T-helper 17 cell (primary cell): ENCODE measurements at places on chromosomes 5 and 9.

GRCh38 chr5:39055027-39055767 is 19.0 kb downstream of the RICTOR start:
- H3K4me3 ChIP-seq = peak overlapping the region; percentile 45
- no peaks in the 10 kb centered on the region for H3K27me3 ChIP-seq
- peak overlapping the region; percentile 60 for H3K27ac ChIP-seq

DNA sequence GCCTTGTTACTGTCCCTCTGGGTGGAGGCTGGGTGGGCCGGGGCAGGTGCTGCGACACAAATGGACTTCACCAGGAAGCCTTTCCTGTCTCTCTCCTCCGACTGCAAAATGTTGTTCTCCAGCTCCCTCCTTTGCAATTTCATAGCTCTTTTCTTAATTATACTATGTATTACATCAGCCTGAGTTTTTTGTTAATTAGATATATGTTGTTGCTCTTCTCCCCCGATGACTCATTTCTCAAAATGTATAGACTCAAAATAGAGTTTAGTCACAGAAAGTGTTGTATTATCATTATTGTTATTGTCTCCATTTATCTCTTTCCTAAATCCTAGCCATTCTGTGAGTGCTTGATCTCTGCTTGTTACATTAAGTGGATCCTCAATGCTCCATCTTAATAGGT is 122.4 kb upstream of the OSMR start:
- H3K27ac ChIP-seq = no peak overlapping the region
- H3K36me3 ChIP-seq = no peaks in the 10 kb centered on the region
- no peaks in the 10 kb centered on the region for H3K4me1 ChIP-seq
- peaks cover 28% of the 10 kb centered on the region for H3K27me3 ChIP-seq

GRCh38 chr9:2116073-2116472 is 100.9 kb downstream of the SMARCA2 start:
- no peak for DNase-seq
- H3K36me3 ChIP-seq = no peaks in the 10 kb centered on the region
- H3K4me1 ChIP-seq = no peaks in the 10 kb centered on the region
- no peak overlapping the region for H3K4me3 ChIP-seq
- H3K27me3 ChIP-seq = no peaks in the 10 kb centered on the region

GRCh38 chr9:130029223-130029973 is 13.6 kb downstream of the FNBP1 start:
- peaks cover 3% of the 10 kb centered on the region for H3K36me3 ChIP-seq
- peak overlapping the region; percentile 100 for H3K27ac ChIP-seq
- H3K4me1 ChIP-seq = peaks cover 61% of the 10 kb centered on the region
- peak overlapping the region; percentile 74 for H3K4me3 ChIP-seq

GRCh38 chr9:109538346-109538745 is 40.2 kb upstream of the PTPN3 start:
- H3K4me3 ChIP-seq = no peak overlapping the region
- H3K36me3 ChIP-seq = no peaks in the 10 kb centered on the region
- peaks cover 6% of the 10 kb centered on the region for H3K27me3 ChIP-seq
- H3K4me1 ChIP-seq = no peaks in the 10 kb centered on the region
- H3K27ac ChIP-seq = no peak overlapping the region

GRCh38 chr5:114369680-114370417 is 8.0 kb downstream of the KCNN2 start:
- no peaks in the 10 kb centered on the region for H3K4me1 ChIP-seq
- peaks cover 5% of the 10 kb centered on the region for H3K27me3 ChIP-seq
- no peaks in the 10 kb centered on the region for H3K36me3 ChIP-seq
- no peak overlapping the region for H3K27ac ChIP-seq
